ENCODE measurements at places on chromosomes 1 and 21.

DNA sequence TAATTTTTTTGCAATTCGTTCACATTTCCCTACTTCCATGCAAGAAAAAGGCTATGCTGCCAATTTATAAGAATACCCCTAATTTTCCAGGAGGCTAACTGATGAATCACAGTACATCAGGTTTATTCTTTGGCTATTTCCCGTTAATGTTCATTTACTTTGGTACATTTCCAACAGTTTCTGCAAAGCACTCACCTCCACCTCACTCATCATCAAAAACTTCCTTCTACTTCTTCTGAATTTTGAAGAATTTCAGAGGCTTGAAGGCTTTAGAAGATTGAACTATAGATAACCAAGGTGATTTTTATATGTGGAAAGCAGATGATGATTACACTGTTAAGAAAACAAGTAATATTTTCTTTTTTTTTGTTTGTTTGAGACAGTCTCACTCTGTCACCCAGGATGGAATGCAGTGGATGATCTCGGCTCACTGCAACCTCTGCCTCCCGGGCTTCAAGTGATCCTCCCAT lies 60.5 kb upstream of the HP1BP3 start:
- no peak for DNase-seq

GRCh38 chr1:114122941-114123618 lies 30.6 kb downstream of the SYT6 start:
- DNase-seq = no peak

GRCh38 chr1:235401251-235401650 lies 34.0 kb downstream of the TBCE start:
- DNase-seq = no peak

DNA sequence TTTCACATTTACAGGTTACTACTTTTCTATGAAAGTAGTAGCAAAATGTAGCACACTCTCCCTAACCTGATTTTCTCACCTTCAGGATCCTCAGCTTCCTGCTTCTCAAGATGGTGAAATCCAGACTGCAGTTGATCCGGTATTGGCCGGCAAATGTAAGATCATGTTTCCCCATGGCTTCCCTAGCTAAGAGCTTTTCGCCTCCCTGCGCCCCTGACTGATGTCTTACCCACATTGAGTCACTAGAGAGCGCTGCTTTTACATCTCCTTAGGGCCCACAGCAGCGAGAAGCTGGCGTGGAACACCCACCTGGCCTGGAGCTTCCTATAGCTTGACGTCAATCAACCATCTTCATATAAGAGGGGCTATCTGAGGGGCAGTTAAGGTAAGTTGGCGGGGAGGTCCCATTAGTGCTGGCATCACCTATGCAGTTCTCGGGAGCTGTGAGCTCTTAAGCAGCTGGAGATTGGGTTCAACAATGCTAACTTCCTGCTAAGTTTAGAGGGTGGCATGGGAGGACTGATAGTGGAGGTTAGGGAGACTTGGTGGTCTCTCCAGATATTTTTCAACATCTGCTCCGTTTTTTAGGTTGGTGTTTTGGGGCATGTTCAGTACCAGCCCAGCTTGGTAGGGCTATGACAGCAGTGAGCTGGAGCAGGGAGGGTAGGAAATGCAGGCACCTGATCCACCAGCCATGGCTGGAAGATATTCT lies 5.5 kb downstream of the PTPN7 start:
- no peak for DNase-seq

DNA sequence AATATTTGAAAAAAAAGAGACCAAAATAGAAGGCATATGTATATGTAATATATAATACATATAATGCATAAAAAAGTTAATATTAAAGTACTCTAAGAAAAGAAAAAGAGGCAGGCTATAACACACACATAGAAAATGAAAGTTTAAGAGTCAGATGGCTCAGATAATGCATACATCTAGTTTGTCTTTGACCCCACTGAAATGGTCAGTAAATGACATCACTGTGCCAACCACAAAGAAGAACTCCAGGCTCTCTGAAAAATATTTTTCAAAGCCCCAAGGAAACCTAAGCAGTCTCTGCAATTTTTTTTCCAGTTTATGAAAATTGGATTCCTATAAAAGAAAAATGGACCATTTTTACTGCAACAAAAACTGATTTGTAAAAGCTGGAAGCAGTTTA lies 55.4 kb upstream of the SCYL3 start:
- DNase-seq = no peak

- DNase-seq = no peak
These were observed 10.6 kb downstream of the APCS start for GRCh38 chr1:159598196-159598595.

DNA sequence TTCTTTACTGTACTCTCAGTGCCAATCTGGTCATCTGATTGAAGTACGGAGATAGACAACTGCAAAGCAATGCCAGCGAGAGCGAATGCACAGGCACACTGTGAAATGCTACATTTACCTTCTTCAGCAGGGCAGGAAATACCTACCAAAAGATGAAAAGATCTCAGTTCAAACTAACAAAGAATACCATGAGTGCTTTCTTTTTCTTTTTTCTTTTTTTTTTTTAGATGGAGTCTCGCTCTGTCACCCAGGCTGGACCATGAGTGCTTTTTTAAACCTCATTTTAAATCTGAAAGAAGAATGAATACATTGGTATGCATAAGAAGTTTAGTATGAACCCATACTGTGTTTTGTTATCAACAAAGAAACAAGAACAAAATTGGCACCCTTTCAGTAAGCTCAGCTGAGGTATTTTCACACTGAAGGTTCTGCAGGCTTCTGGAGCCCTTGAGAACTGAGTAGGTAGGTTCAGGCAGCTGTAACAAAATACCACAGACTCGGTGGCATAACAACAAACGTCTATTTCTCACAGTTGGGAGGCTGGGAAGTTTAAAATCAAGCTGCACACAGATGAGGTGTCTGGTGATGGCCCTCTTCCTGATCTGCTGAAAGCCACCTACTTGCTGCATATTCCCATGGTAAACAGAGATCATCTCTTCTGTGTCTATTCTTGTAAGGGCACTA lies 1.7 kb upstream of the CHI3L2 start:
- DNase-seq = no peak

DNA sequence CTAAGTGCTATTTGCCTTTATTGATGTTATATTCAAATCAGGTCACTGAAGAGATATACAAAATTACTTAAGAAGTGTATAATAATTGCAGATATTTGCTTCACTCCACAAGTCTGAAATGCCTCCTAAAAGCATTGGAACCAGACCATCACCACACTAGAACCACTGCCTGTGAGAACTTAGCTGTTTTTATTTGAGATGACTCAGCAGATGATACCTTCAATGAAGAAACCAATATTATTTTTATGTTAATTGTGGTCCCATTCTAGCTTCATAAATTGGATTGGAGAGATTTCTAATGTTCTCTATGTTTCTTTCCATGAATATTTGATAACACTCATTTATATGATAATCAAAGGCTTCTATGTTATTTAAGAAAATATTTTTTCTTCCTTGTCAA lies 740.6 kb downstream of the KCNT2 start:
- DNase-seq = no peak

- DNase-seq = peak; percentile 71
These were observed 17.2 kb downstream of the SPOCD1 start for GRCh38 chr1:31798433-31799195.

DNA sequence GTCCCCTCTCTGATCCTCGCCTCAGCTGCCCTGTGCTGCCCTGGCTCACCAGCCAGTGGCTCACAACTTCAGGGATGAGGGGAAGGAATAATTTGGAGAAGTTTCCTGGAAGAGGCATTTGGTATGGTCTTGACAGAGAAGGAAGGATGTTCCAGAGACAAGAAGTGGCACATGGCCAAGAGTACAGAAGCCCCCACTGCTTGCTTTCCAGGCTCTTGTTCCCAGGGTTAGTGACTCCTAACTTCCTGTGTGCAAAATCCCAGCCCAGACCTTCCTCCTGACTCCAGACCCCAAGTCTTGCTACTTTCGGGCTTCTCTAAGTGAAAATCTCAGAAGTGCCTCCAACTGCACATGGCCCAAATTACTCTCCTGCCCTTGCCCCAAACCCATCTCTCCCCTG lies 85.7 kb downstream of the HMGB4 start:
- no peak for DNase-seq

GRCh38 chr1:76351655-76352054 lies 277.1 kb downstream of the ST6GALNAC3 start:
- DNase-seq = no peak

DNA sequence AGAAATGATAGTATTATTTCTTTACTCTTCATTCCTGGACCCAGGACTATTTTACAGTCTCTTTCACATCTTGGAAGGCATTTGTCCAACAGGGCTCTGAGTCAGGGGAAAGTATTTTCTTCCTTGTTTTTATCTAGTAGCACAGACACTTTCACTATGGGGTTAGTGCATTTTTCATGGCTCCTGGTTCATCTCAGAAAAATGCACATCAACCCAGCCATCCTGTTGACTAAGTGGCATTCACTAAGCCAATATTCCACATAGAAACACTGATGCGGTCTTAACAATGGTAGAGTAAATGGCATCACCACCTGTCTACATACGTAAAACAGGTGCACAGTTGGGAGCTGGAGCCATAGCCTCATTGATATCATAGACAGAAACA lies 87.4 kb upstream of the C1orf21 start:
- DNase-seq = no peak

- DNase-seq = no peak
These were observed 16.2 kb downstream of the CFAP126 start for GRCh38 chr1:161351482-161351881.

- DNase-seq = no peak
These were observed 11.0 kb upstream of the FCGR2A start for GRCh38 chr1:161494091-161494735.

DNA sequence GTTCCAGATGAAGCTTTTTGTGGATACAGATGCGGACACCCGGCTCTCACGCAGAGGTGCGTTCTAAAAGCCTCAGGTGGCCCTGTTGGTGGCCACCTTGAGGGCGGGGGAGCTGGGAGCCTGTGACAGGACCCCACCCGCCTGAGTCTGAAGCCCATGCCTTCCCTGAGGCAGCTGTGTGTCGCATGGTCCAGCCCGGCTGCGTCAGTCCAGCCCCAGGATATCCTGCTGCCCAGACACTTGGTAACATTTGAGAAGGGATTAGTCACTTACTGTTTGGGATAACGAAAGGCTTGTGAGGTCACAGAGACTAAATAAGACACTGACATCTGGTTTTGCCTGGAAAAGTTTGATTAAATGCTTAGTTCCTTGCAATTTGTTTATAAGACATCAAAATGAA lies 68.9 kb downstream of the UCK2 start:
- no peak for DNase-seq

DNA sequence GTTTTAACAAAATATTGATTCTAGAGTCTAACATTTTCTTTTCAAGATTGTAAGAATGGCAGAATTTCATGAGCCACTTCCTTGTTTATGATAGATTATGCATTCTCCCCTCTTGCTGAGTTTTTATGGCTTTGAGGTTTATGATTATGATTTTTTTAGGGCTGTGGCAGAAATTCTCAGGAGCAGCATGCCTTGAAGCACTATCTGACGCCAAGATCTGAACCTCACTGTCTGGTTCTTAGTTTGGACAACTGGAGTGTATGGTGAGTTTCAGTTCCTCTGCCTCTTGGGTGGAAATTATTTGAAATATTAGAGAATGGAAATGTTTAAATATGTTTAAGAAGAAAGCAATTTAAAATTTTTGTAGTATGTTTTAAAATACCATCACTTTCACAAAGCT lies 10.2 kb downstream of the USP16 start:
- DNase-seq = no peak

- DNase-seq = no peak
These were observed 132.1 kb downstream of the DNM3 start for GRCh38 chr1:171973421-171973820.

DNA sequence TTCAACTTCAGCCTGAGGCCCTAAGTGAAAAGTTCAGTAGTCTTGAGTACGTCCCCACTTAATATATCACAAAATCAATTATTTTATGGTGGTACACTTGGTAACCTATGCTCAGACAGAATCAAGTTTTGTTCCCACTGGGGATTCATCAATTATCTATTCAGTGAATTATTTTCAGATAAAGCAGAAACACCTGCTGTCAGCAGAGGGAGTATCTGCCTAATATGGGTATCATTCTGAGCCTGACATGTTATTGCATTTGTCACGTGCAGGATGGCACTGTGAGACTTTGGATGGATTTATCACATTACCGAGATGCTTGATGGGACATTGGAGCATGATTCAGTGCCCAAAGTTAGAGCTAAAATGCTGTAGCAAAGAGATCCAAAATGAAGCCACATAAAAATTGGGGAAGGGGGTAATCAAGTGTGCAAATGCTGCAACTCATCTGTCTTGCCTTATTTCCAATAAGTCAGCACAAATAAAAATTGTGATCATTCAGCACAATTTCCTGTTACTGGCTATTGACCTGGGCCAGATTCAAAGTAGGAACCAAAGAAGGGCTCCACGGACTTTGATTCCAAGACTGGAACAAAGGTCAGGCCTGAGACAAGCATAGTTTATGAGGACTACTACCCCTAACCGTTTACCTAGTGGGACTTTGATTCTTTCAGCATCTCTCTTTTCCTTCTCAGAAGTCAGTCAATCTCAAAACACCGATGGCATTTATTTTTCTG lies 657.6 kb downstream of the LMO4 start:
- no peak for DNase-seq

DNA sequence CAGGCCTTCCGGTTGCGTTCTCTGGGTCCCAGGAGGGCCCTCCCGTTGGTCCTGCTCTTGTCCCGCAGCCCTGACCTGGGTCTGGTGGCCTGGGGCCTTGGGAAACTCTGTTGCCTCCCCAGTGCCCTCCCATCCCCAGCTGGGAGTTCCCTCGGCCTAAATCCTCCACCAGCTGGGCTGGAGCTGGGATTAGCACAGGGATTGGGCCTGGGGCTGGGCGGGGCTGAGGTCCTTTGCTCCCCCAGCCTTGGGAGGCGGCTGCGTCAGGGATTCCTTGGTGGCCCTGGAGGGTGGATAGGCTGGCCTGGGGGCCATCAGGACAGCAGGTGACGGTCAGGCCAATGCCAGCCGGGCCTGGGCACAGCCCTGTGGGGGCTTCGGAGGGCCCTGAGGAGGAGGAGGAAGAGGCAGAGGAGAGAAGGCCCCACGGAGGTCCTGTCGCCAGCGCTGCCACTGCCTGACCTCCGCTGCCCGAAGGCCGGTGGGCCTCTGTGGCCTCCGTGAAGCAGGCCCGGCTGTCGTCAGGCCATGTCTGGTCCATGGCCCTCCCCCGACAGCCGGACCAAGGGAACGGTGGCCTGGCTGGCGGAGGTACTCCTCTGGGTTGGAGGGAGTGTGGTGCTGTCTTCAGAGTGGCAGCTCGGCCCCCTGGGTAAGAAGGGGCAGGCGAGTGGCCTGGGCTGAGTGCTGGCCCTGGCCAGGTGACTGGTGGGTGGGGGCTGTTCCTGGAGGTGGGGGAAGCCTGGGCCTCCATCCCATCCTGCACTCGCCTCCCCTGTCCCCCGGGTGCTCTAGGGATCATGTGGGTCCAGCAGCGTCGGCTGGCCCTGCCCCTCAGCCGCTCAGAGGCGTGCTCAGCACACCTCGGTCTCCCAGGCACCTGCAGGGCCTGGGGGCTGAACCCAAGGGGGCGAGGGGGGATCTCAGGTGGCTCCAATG lies at the start of gene PLCH2:
Gene PLCH2 (plus strand): TSS at position 229 of the 939 bp plus-strand sequence. CDS start 300 bp downstream, at position 529.
- DNase-seq = peak; percentile 89

GRCh38 chr1:11320153-11320936 lies 47.3 kb downstream of the UBIAD1 start:
- peak; percentile 57 for DNase-seq

GRCh38 chr1:77543822-77544448 lies 138.5 kb downstream of the ZZZ3 start:
- DNase-seq = no peak

- DNase-seq = no peak
These were observed 36.1 kb upstream of the RGS8 start for GRCh38 chr1:182720463-182720862.

Data from D721Med (cell line).